Hypothalamus (tissue), 51 donors: ENCODE measurements at places on chromosomes 13 and 19.

GRCh38 chr13:110228936-110229904, 77.7 kb downstream of the COL4A1 start:
- DNase-seq: no peak

DNA sequence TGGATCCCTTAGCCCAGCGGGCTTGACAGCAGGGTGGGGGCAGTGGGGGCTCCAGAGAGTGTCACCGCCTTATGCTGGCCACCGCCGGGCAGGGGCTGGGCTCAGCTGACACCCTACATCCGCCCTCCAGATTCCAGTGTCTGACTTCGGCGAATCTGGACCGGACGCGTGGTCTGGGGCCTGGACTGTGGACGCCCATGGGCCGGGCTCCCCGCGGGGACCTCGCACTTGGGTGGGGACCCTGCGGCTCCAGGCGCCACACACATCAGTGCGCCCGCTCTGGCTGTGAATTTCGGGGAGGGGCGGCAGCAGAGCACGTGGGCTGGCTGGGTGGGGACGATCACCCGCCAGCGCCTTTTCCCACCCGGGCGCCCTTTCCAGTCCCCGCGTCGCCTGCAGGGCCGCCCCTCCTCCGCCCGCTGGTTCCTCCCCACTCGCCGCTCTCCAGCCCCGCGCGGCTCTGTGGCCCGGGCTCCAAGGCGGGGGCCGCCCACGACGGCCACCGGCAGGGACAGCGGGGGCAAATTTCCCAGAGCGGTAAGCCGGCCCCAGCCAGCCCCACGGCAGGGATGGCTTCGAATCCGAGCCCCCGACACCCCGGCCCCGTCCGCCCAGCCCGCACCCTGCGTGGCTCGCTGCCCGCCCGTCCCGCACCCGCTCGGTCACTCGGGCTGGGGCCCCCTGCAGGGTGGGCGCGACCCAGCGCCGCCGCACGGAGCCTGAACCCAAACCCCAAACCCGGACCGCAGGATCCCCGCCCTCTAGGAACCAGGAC, 23.3 kb upstream of the ZNF99 start:
- no peak for DNase-seq

- DNase-seq: no peak
These were observed at the start of gene CEACAM6 for GRCh38 chr19:41755328-41755913. CEACAM6 (plus strand) TSS chr19:41755530; CDS start chr19:41755639, 109 bp downstream.

- no peak for DNase-seq
These were observed 7.3 kb downstream of the RPS16 start for GRCh38 chr19:39428283-39429112.

DNA sequence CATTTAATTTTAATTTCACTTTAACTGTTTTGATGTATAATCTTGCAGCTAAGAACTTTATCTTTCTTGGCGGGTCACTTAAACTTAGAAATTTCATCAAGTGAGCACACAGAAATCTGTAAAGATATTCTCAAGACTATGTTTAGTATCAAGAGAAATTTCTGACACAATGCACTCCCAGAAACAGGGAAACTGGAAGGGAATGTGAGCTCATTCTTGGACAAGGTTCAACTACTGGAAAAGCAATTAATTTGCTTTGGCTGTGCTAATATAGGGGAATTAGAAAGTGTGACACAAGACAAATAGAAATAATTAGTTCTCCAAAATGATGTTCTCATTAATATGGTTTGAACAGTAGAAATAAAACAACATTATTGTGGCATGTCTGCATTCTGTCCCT, 402.3 kb downstream of the DACH1 start:
- DNase-seq: no peak

DNA sequence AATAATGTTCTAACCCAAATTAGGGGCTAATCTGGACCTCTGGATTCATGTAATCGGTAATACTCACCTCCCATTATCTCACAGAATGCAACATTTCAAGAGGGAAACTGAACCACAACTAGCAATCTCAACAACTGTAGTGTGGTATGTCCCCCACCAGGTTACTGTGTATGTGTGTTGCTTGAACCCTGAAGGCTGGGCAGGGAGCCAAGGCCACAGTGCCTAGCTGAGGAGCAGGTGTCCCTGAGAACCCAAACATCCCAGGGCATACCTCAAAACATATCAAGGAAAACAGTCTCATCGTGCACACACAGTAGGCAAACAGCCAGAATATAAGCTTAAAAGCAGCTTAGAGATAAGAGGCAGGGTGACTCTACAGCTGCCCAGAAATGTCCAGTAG, 20.5 kb upstream of the NEK3 start:
- no peak for DNase-seq

- DNase-seq: no peak
These were observed 15.9 kb upstream of the NOP53 start for GRCh38 chr19:47729468-47729798.

DNA sequence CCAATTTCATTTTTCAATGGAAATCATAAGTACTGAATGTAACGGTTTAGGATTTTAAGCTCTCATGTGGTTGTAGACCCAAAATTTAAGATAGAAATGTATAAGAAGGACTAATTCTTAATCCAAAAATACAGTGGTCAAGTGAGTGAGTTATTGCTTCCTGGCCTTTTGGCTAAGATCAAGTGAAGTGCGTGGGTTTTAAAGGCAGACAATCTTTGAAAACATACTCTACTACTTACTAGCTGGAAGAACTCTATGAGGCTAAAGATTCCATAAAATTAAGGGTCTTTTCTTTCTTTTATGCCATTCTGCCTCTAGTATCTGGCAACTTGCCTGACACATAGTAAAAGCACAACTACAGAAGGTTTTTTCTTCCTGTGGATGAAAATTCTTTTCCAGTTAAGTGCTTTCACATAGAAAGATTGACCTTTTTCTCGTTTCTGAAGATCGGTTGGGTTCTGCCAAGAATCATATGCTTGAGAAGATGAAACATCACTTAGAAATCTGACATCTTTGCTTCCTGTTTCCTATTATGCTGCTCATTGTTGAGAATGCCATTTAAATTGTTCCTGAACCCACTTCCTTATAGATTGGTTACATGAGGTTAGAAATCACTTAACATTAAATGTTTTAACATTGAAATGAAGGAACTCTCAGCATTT, 26.4 kb upstream of the SCEL start:
- no peak for DNase-seq

DNA sequence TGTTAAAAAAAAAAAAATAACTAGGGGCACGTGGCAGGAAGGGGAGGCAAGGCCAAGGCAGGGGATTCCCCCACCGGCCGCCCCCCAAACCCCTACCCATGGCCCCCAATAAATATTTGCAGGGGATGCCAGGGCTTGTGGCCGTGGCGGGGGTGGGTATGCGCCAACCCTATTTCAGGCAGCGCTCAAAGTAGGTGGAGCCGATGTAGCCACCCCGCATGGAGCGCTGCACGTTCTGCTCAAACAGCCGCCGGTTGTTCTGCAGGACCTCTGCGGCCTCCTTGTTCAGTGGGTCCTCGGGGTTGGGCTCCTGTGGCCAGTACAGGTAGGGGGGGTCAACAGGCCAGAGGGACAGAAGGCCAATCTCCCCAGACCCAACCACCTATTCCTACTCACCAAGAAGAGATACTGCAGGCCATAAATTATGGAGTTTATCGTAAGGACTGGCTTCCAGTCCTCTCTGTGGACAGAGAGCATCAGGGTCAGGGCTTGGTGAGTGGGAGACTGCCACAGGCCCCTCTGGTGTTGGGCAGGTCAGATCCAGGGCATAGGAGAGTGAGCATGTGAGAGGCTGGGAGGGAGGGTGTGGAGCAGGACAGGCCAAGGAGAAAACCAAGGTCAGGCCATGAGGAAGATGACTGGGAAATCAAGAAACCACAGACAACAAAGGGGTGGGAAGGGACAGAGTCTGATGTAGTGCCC, 1.2 kb upstream of the CHMP2A start:
- no peak for DNase-seq

- no peak for DNase-seq
These were observed 2.2 kb downstream of the FLT1 start for GRCh38 chr13:28492569-28493367.

- no peak for DNase-seq
These were observed 10.4 kb downstream of the ZNF93 start for GRCh38 chr19:19911150-19911549.

- DNase-seq: no peak
These were observed 10.3 kb downstream of the ELAVL1 start for GRCh38 chr19:7994928-7995809.

DNA sequence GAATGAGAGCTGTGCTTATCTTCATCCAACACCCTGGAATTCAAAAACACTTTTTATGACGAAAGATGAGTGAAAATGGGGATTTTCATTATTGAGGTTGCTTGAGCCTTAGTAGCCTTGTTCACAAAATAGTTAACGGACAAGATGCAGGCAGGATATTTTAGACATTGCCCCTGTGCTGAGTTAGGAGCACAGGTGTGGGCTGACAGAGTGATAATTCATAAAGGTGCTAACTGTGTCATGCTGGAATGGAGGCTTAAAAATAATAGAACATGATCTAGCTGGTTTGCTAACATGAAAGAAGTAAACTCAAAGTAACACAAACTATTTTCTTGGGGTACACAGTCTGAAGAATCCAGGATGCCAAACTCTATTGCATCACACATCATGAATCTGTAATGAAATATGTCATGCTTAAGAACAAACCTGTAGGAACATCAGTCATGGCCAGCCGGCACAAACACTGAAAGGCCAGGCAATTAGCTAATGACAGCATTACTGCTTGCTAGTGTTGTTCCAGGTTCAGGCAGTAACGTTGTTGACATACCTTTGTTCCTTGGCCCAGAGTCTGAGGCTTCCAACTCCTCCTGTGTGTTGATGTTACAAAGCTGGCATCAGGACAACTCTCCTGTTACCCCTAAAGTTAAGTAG, 55.3 kb downstream of the FRY start:
- DNase-seq: no peak

GRCh38 chr13:20360041-20360491, 127.9 kb upstream of the GJB6 start:
- no peak for DNase-seq

- no peak for DNase-seq
These were observed 783.4 kb upstream of the ARGLU1 start for GRCh38 chr13:107351305-107351704.

DNA sequence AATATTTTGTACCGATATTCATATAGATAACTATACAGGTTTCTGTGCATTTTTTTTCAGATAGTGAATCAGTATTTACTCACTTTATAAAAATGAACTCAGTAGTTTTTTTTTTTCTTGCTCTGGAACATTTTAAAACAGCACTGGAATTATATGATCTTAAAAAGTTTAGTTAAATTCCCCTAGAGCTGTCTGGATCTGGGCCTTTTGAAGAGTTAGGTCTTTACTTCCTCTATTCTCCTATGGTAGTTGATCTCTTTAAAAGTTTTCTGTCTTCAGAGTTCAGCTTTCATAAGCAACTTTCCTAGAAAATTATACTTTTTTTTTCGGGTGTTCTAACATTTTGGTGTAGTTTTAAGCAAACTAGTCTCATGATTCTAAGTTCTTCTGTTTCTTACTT, 21.8 kb upstream of the RBM26 start:
- DNase-seq: no peak

DNA sequence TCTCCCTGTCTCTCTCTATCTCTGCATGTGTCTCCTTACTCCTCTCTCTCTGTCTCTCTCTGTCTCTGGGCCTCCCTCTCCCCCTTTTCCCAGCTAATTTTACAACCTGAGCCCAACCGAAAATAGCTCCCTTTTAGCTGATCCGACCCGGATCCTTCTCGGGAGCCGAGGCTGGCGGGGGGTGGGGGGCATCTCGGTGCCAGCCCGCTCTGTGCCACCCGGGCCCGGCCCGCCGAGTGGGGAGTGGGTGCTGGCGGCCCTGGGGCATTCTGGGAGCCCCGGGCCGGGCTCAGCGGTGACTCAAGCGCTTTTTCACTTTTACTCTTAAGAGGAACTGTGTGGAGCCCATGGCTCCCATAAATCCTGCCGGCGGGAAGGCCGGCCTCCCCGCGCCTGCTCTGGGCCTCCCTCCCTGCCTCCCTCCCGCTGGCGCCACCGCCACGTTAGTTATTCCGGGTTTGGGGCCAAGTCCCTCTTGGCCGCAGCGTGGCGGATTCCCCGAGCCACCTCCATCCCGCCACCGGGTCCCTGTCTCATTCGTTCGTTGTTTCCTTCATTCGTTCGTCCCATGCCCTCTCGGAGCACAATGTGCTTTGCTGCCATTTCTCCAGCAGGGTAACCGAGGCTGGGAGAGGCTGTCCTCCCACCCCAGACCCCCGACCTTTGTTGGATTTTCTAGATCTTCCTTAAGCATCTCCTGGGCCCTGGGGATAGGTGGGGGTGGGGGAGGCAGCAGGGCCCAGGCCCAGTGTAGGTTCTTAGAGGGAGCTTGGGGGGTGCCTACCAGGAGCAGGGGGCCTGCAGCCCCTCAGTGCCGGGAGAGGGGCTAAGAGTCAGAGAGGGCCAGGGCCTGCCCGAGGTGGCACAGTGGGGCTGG, 3.2 kb downstream of the NFIC start:
- peak; percentile 61 for DNase-seq

DNA sequence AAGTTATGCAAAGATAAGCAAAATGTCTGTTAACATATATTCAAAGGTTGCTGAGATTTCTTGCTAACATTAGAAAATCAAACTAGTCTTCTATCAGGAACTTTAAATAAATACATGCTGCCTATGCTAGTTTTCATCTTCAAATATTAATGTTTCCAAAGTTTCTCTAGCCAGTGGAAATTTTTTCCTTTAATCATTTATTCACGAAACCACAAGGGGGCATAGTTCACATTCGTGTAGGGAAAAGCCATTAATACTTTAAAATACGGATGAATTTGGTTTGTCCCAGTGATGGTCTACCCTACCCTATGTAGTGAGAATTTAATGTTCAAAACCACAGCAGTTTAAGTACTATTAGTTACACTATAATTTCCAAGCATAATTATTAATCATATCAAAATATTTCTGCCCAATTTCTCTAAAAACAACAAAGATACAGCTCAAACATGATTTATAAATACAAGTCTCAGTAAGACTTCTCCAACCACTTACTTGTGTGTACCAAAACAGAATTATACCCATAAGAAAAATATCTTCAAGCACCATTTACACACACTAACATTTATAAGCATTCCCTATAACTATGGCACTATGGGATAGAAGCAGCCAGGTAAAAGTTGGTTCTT, 16.2 kb downstream of the NUFIP1 start:
- DNase-seq: no peak

GRCh38 chr13:92745258-92745657, 481.3 kb upstream of the GPC6 start:
- no peak for DNase-seq

DNA sequence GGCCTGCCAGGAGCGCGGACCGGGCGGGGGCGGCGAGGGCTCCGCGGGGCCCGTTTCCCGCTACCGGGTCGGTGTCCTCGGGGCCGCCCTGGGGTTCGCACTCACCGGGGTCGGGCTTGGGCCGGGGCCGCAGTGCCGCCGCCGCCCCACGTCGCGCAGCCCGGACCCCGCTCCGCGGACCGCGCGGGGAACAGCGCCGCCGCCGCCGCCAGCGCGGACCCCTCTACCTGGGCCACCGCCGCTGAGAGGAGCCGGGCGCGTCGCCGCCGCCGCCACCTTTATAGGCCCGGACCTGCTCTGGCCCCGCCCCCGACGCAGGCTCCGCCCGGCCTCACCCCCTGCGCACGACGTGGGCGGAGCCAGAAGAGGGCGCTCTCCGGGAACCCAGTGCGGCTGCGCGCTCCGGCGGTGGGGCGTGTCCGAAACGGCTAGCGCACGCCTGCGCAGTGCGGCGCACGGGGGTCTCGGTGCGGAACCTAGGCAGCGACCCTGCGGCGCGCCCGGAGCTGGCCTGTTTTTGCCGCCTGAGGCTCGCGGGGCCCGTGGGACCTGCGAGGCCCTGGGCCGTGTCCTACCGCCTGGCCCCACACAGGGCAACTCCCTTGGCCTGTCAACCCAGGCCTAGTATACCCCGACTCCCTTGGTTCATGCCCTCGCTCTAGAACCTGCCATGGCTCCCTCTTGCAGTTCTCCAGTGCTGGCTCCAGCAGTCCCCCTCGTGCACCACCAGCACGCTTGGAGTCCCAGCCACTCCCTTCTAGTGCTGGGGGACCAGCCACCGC, at the start of gene MKNK2:
Gene MKNK2, minus strand, starts transcription at position 254 of the 782 bp plus-strand sequence. CDS start 393 bp downstream, outside the sequence.
- peak; percentile 91 for DNase-seq

GRCh38 chr13:38135592-38135991, 214.1 kb upstream of the UFM1 start:
- no peak for DNase-seq
